Lower lobe of right lung (tissue), 2 donors: ENCODE measurements at places on chromosomes 1 and 21. TPM values are rescaled to one million over a fixed set of nuclear protein-coding genes. Genes with fewer than 3 reads are reported as not detected.

DNA sequence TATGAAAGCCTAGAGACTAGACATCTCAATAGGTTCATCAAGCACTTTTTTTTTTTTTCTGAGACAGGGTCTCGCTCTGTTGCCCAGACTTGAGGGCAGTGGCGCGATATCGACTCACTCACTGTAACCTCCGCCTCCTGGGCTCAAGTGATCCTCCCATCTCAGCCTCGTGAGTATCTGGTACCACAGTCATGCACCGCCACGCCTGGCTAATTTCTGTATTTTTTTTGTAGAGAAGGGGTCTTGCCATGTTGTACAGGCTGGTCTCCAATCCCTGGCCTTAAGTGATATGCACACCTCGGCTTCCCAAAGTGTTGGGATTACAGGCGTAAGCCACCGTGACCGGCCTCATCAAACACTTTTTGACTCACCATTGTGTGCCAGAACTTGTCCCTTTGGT lies 613 bp upstream of the GPATCH4 start:
- H3K27me3 ChIP-seq, result no peaks in the 10 kb centered on the region
- H3K27ac ChIP-seq, result peak overlapping the region; percentile 77
- peak overlapping the region; percentile 76 for H3K4me3 ChIP-seq

DNA sequence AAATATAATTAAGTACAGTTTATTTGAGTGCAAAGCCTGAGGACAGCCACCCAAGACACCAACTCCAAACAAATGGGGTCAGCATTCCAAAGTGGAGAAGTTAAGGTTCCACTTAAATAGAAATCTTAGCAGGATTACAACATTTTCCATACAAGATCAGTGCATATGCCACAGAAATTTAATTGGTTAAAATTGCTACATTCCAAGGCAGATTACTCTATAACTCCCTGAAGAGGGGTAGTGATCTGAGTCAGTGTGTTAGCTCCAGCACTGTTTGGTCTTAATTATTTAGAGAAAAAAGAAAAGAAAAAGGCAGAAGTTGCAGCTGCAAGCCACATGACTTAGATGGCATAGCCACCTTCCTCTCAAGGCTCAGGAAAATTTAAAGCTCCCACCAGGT lies 297.5 kb downstream of the HHIPL2 start:
- no peaks in the 10 kb centered on the region for H3K27me3 ChIP-seq
- H3K4me1 ChIP-seq, result no peaks in the 10 kb centered on the region
- H3K27ac ChIP-seq, result no peak overlapping the region
- no peak overlapping the region for H3K4me3 ChIP-seq
- no peaks in the 10 kb centered on the region for H3K36me3 ChIP-seq
- no peak for DNase-seq

- no peaks in the 10 kb centered on the region for H3K4me1 ChIP-seq
- no peak overlapping the region for H3K27ac ChIP-seq
- H3K36me3 ChIP-seq, result no peaks in the 10 kb centered on the region
- no peaks in the 10 kb centered on the region for H3K27me3 ChIP-seq
- H3K4me3 ChIP-seq, result no peak overlapping the region
- no peak for DNase-seq
Observed at GRCh38 chr1:218211241-218211640, 73.9 kb upstream of the RRP15 start.

GRCh38 chr1:109777436-109777835 lies 13.7 kb upstream of the EPS8L3 start:
- H3K27me3 ChIP-seq, result no peaks in the 10 kb centered on the region
- DNase-seq, result peak; percentile 8
- no peaks in the 10 kb centered on the region for H3K36me3 ChIP-seq
- H3K4me1 ChIP-seq, result peaks cover 19% of the 10 kb centered on the region
- no peak overlapping the region for H3K27ac ChIP-seq

The ZNF648 gene
- total RNA-seq, result not detected

DNA sequence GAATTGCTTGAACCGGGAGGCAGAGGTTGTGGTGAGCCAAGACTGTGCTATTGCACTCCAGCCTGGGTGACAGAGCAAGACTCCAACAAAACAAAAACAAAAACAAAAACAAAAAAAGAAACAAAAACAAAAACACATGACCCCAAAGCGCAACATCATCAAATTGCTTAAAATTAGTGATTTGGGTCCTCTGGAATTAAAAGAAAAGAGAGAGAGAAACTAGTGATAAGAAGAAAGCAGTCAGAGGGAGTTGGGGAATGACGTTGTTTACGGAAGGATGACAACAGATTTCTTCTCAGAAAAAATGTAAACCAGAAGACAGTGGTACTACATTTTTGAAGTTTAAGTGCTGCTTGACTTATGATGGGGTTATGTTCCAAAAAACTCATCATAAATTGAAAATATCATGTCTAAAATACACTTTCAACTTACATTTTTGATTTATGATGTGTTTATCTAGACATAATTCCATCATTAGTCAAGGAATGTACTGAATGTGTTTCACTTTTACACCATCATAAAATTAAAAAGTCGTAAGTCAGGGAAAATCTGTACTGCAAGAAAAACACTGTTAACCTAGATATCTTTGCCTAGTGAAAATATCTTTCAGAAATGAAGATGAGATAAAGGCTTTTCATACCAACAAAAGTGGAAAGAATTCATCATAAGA lies 88.0 kb downstream of the MT1HL1 start:
- H3K27ac ChIP-seq, result no peak overlapping the region
- no peaks in the 10 kb centered on the region for H3K27me3 ChIP-seq
- no peaks in the 10 kb centered on the region for H3K36me3 ChIP-seq
- no peaks in the 10 kb centered on the region for H3K4me1 ChIP-seq
- H3K4me3 ChIP-seq, result no peak overlapping the region
- no peak for DNase-seq

DNA sequence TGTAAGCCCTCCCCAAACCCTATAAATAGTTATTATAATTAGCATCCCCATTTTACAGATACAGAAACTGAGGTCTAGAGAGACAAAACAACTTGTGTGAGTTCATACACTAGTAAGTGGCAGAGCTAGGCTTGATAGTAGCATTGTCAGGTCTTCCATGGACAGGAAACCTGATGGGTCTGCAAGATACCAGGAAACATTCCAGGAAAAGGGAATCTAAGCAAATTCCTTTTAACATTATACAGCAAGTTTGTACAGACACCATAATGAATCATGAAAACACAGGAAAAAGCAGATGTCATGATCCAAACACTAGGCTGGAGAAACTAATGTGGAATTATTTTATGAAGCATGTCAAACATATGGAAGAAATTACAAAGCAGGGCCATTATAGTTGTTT lies 89.1 kb upstream of the KCNK2 start:
- no peaks in the 10 kb centered on the region for H3K27me3 ChIP-seq
- no peaks in the 10 kb centered on the region for H3K36me3 ChIP-seq
- H3K4me1 ChIP-seq, result no peaks in the 10 kb centered on the region
- DNase-seq, result no peak
- no peak overlapping the region for H3K27ac ChIP-seq

GRCh38 chr1:239386453-239387303 lies at the start of gene CHRM3:
Gene CHRM3 (plus strand): TSS chr1:239386568. CDS start chr1:239907452, 520,884 bp downstream.
- peaks cover 42% of the 10 kb centered on the region for H3K27me3 ChIP-seq
- H3K4me3 ChIP-seq, result peak within 1 kb of the TSS; percentile 63
- peaks cover 25% of the 10 kb centered on the region for H3K4me1 ChIP-seq
- peak within 1 kb of the TSS; percentile 41 for H3K27ac ChIP-seq

DNA sequence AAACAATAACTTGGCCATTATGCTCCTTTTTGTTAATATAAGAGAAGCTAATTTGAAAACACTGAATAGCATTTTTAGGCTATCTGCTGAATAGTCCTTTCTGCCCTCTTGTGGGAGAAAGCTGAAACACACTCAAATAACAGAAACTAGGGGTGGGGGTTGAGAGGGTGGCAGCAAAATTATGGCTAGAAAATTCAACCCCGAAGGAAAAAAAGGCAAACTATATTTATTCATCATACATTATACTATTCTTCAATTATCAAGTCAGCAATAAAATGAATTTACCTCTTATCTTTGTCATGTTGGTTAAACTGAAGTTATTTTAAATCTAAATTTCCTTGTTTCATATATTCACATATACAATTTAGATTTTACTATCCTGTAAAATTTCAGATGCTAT lies 255.9 kb downstream of the FAF1 start:
- no peak overlapping the region for H3K27ac ChIP-seq
- H3K36me3 ChIP-seq, result no peaks in the 10 kb centered on the region
- peaks cover 10% of the 10 kb centered on the region for H3K4me1 ChIP-seq
- DNase-seq, result no peak

The CYP4Z1 gene
- 1.4 TPM for total RNA-seq

The PCBP3 gene
- 4.5 TPM for total RNA-seq

DNA sequence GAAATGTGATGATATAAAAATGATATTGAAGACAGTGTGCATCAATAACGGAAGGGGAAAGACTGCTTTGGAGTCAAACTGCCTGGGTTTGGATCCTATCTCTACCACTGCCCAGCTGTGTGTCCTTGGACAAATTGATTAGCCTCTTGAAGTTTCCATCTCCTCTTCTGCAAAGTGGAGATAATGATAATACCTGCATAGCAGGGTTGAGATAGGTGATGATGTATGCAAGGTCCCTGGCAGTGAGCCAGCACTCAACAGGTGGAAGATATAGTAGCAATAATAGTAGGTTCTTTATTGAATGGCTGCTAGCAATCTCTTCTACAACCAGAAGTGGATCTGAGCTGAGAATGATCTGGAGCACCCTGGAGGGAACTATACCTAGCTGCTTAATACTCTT lies 166.7 kb downstream of the MIS18A start:
- no peak overlapping the region for H3K4me3 ChIP-seq
- H3K27ac ChIP-seq, result no peak overlapping the region
- no peaks in the 10 kb centered on the region for H3K4me1 ChIP-seq
- DNase-seq, result no peak
- H3K36me3 ChIP-seq, result no peaks in the 10 kb centered on the region
- no peaks in the 10 kb centered on the region for H3K27me3 ChIP-seq

- H3K27ac ChIP-seq, result no peak overlapping the region
- H3K36me3 ChIP-seq, result no peaks in the 10 kb centered on the region
- no peak overlapping the region for H3K4me3 ChIP-seq
- no peaks in the 10 kb centered on the region for H3K27me3 ChIP-seq
Observed at GRCh38 chr1:160630523-160631451, 16.1 kb downstream of the SLAMF1 start.

DNA sequence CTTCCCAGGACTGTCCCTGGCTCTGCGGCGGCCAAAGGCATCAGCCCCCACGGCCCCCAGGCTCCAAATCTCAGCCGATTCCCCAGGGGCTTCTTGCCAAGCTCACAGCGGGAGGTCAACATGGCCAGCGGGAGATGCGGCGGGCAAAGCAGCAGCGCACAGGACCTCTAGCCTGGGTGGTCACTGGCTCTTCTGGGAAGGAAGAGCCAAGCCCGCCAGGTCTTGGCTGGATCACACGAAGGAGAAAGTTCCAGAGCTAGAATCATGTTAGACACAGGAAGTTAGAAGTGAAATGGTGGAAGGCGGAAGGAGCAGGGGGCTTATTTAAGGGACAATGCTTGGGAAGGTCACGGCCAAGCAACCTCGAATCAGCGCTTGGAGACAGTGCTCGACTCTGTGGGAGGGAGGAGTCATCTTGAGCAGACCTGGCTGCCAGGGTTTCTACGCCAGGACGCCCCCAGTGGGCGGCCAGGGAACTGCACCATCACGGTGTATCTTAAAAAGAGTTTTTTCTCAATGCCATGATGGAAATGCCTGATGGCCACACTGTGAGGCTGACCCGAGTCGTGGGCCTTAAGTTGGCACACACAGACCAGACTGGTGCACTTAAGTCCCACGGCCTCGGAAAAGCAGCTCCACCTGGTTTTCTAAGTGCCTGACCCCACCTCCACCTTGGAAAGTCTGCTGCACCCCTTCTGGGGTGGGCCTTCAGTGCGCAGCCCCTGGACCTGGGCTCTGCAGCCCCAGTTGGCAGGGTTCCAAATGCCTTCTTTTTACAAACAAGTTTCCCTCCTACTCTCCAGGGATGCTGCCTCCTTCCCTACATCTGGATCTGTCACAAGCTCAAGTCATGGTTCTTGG lies 29.3 kb downstream of the SLC66A1 start:
- H3K4me1 ChIP-seq, result peaks cover 4% of the 10 kb centered on the region
- H3K36me3 ChIP-seq, result peaks cover 73% of the 10 kb centered on the region
- no peaks in the 10 kb centered on the region for H3K27me3 ChIP-seq

DNA sequence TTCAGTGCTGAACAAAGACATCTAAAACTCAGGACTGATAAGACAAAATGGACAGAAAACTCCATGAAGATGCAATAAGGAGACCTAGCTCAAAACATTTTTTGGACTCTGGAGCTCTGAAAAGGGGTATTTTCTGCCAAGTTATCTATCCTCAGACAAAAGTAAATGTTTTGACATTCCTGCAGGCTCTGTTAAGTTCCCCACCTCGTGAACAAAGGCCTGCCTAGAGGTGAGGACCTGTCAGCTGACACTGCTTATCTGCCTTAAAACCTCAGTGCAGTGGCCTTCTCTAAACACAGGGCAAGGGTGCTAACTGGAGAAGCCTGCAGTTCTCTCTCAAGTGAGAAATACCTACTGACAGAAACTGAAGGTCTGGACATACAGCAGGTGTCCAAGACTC lies 41.1 kb downstream of the COLGALT2 start:
- H3K4me1 ChIP-seq, result no peaks in the 10 kb centered on the region
- H3K36me3 ChIP-seq, result no peaks in the 10 kb centered on the region
- H3K4me3 ChIP-seq, result no peak overlapping the region
- no peak overlapping the region for H3K27ac ChIP-seq

The ATP1A4 gene
- 1.1 TPM for total RNA-seq

DNA sequence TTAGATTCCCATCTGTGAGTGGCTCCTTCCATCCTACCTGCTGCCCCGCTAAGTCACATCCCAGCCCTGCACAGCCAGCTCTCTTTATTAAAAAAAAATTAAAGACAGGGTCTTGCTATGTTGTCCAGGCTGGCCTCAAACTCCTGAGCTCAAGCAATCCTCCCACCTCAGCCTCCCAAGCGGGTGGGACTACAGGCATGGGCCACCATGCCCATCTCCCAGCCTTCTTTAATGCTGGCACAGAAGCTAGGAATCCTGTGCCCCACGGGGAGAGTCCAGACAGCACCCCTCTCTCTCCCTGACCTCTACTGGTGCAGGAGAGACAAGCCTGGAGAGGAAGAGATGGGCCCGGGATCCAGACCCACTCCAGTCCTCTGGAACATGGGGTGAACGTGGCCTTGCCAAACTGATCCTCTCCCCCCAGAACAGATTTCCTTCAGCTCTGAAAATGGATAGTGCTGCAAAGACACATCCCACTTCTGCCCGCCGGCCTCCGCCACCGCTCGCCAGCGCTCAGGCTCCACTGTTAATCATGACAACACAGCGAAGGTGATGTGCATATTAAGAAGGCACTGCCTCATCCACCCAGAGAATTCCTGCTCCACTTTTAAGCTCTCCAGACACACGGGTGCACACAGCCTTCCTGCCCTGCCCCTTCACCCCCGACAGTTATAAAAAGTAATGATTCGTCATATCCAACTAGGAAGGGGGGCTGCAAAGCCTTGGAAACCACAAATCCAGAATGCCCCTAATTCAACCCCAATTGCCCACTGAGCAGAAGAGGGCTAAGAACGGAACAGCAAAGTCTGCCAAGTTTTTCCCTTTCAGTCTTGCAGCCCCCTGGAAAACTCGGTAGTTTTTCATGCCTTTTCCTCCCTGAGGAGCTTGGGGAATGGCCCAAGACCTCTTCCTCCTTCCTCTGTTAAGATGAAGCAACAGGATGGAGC lies 68.1 kb downstream of the MRPL37 start:
- H3K36me3 ChIP-seq, result no peaks in the 10 kb centered on the region
- no peaks in the 10 kb centered on the region for H3K27me3 ChIP-seq
- H3K27ac ChIP-seq, result no peak overlapping the region
- peaks cover 18% of the 10 kb centered on the region for H3K4me1 ChIP-seq
- H3K4me3 ChIP-seq, result no peak overlapping the region
- DNase-seq, result no peak
